Thoracic aorta (tissue), 2 donors: ENCODE measurements at places on chromosomes 16 and 17. TPM values are rescaled to one million over a fixed set of nuclear protein-coding genes. Genes with fewer than 3 reads are reported as not detected.

Gene DPEP2
- total RNA-seq = 6.1 TPM

Gene SPNS3
- total RNA-seq = not detected

Gene USH1G
- not detected for total RNA-seq

Gene SMTNL2
- total RNA-seq = 2.6 TPM

Gene ZNF624
- 3.0 TPM for total RNA-seq

Gene NOG
- 2.3 TPM for total RNA-seq

Gene KCTD19
- not detected for total RNA-seq

Gene SLC16A13
- total RNA-seq = not detected

Gene EFCAB3
- not detected for total RNA-seq

Gene HEATR9
- total RNA-seq = not detected

Gene ZG16
- not detected for total RNA-seq

Gene PERCC1
- total RNA-seq = not detected

Gene VWA3A
- 2.3 TPM for total RNA-seq

Gene CACNG3
- not detected for total RNA-seq

Gene ABCA3
- total RNA-seq = 16.4 TPM

Gene ZG16B
- not detected for total RNA-seq

Gene MYH1
- total RNA-seq = not detected

Gene SMPD3
- 0.41 TPM for total RNA-seq

Gene OVCA2
- total RNA-seq = 44.1 TPM

Gene AIPL1
- total RNA-seq = not detected

Gene TMEM238L
- total RNA-seq = not detected

Gene ZP2
- not detected for total RNA-seq

Gene C1QL1
- 0.68 TPM for total RNA-seq

Gene MLYCD
- 14.1 TPM for total RNA-seq

Gene CPHXL2
- not detected for total RNA-seq

Gene RFNG
- total RNA-seq = 39.9 TPM
